Stimulated activated CD8-positive, alpha-beta memory T cell treated with anti-CD3 and anti-CD28 coated beads, Interleukin-4, amount 100 ng/mL, for 4 hours (primary cell): ENCODE measurements at places on chromosomes 3 and 15.

DNA sequence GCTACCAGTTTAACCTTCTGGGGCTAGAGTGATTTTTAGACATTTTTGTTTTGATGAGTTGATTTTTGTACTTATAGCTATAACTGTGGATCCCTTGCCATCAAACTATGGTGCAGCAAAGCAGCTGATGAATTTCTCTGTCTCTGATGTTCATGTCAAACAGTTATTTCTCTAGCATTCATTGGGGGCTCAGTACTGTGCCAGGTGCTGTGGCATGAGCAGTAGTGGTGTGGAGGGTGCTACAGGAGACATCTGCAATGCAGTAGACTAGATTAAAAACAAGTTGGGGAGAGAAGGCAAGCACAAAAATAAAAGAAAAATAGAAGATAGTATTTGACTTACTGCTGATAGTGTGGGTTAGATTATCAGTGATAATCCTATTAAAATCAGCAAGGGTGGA is 95.3 kb downstream of the AKAP13 start:
- no peak for DNase-seq

GRCh38 chr3:70916375-70917055 is 604.1 kb upstream of the MDFIC2 start:
- DNase-seq = no peak

DNA sequence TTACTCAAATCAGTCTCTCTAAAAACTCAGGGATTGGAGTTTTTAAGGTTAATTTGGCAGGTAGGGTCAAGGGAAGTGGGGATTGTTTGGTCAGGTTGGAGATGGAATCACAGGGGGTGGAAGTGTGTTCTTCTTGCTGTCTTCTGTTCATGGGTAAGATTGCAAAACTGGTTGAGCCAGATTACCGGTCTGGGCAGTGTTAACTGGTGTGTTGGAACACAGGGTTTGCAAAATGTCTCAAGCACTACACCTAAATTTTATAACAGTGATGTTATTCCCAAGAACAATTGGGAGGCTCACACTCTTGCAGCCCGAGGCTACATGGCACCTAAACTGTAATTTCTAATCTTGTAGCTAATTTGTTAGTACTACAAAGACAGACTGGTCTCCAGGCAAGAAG is 425.4 kb downstream of the PLOD2 start:
- DNase-seq = no peak

DNA sequence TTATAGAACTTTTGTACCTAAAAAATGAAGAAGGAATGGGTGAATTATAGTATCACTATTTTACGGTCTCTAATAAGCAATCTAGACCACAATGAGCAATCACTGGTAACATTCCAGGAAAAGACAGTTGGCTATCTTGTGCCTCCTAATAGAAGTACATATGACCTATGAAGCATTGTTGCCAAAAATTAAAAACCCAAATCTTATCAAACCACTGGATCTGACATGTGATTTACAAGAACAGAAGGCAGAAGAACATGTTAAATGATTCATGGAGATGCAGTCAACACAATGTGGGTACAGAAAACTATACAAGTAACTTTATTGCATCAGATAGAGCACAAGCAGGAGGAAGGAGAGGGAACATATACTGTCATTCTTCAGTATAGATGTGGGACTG is 14.5 kb upstream of the HYKK start:
- no peak for DNase-seq

DNA sequence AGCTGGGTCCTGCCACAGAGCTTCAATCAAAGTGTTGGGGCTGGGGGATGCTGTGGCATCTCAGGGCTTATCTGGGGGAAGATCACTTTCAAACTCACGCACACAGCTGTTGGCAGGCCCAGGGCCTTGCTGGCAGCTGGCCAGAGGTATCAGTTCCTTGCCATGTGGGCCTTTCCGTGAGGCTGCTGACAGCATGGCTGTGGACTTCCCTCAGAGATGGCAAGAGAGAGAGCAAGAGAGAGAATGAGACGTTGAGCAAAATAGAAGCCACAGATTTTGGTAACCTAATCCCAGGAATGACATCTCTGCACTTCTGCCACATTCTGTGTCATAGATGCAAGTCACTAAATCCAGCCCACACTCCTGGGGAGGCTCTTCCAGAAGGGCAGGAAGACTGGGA is 91.0 kb downstream of the TPRG1 start:
- DNase-seq = no peak

GRCh38 chr3:161500068-161500796 is 3.6 kb downstream of the OTOL1 start:
- DNase-seq = no peak
